Activated naive CD4-positive, alpha-beta T cell (primary cell): ENCODE measurements at places on chromosomes 6 and 20.

GRCh38 chr6:87308970-87309369 is 13.4 kb upstream of the SMIM8 start:
- no peak for DNase-seq

DNA sequence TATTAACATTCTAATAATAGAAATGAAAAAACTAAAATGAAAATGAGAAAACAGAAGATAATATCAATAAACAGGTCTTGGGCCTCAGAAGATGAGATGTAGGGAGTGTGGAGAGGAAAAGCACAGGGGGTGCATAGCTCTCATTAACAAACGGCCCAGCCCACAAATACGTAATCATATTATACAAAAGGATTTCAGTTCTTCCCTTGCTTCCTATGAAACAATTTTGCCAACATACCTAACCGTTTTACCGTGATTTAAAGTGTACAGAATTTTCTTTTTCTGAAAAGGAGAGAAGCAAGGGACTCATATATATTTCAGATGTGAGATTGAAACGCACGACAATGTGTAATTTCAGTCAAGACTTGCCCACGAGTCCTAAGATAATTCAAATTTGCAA is 136.0 kb downstream of the HFE start:
- no peak for DNase-seq

DNA sequence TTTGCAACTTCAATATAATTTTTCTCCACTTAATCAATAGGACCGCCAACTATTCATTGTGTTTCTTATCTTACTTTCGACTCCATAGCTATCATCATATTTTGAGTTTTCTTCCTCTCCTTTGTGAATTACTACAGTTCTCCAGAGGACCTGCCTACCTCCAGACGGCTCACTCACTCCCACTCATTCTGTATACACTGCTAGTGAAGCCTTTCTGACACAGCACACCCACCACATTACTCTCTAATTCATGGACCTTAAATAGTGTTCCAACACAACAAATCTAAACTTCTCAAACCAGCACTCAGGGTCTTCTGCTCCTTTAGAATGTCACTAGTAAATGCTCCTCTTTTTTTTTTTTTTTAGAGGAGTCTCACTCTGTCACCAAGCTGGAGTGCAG is 23.8 kb downstream of the FKBP5 start:
- no peak for DNase-seq

GRCh38 chr6:135162678-135163439 is 18.2 kb upstream of the MYB start:
- no peak for DNase-seq

DNA sequence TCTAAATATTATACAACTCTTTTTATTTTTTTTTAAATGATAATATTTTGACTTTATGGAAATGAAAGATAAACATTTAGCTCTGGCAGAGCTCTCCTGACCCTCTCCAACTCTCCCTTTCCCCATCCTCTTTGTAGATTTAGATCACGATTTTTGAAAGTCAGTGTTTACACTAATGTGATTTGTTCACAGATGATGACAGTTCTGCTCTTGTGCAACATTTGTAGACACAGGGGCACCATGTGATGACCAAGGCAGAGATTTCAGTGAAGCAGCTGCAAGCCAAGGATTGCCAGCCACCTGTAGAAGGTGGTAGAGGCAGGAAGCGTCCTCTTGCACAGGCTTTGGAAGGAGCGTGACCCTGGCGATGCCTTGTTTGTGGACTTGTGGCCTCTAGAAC is 483.2 kb downstream of the QKI start:
- no peak for DNase-seq

DNA sequence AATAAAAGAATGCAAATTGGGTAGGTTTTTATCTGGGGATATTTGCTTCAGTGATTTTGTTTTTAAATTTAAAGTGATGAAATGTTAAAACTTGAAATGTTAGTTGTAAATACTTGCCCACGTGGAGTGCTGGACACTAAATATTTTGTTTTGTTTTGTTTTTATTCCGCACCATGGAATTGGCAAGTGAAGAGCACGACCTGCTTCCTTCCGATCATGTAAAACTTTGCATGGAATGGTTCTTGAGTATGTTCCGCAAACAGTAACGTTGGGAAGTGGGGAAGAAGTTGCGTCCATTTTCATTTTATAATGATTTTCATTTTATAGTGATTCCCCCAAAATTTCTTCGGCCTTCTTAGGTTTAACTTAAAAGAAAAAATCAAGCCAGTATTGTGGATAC is 765 bp downstream of the IRAK1BP1 start:
- DNase-seq = no peak

GRCh38 chr6:15036690-15037245 is 209.1 kb upstream of the JARID2 start:
- no peak for DNase-seq

GRCh38 chr6:31927242-31927862 is at the start of gene C2:
C2 (plus strand) TSS chr6:31927717; CDS start chr6:31927753, 36 bp downstream.
- no peak for DNase-seq

- DNase-seq = no peak
Observed at GRCh38 chr6:116762235-116762634, 3.3 kb downstream of the FAM162B start.

GRCh38 chr6:128531696-128532095 is 11.3 kb upstream of the PTPRK start:
- no peak for DNase-seq

GRCh38 chr6:148383658-148384368 is 41.2 kb downstream of the SASH1 start:
- DNase-seq = no peak

- no peak for DNase-seq
Observed at GRCh38 chr6:89970072-89970471, 75.8 kb downstream of the GJA10 start.

- DNase-seq = no peak
Observed at GRCh38 chr6:130486417-130486816, 120.6 kb downstream of the TMEM200A start.

DNA sequence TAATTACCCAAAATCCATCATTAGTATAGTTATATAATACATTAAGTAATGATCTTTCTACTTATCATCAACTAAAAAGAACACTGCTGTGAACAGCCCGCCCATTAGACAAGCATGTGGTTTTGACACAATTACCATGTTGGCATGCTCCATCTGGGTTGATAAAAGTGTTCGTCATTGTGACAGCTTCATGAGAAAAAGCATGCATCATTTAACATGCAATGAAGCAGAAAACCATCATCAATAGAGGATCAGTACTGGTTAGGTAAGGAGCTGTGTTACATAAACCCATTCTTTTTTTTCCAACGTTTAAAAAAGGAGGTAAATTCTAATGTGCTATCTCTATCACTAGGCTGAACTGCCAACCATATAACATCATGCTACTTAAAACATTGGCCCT is 101.9 kb downstream of the EPB41L2 start:
- DNase-seq = no peak

- DNase-seq = no peak
Observed at GRCh38 chr6:29665942-29666825, 9.3 kb downstream of the MOG start.

- DNase-seq = no peak
Observed at GRCh38 chr6:80336911-80337310, 230.4 kb downstream of the BCKDHB start.

- DNase-seq = peak; percentile 61
Observed at GRCh38 chr6:32969685-32970412, 1.5 kb downstream of the BRD2 start.

GRCh38 chr6:52839124-52840055 is 1.2 kb downstream of the GSTA5 start:
- DNase-seq = peak; percentile 12

GRCh38 chr6:105345506-105345905 is 57.4 kb downstream of the PREP start:
- DNase-seq = no peak

DNA sequence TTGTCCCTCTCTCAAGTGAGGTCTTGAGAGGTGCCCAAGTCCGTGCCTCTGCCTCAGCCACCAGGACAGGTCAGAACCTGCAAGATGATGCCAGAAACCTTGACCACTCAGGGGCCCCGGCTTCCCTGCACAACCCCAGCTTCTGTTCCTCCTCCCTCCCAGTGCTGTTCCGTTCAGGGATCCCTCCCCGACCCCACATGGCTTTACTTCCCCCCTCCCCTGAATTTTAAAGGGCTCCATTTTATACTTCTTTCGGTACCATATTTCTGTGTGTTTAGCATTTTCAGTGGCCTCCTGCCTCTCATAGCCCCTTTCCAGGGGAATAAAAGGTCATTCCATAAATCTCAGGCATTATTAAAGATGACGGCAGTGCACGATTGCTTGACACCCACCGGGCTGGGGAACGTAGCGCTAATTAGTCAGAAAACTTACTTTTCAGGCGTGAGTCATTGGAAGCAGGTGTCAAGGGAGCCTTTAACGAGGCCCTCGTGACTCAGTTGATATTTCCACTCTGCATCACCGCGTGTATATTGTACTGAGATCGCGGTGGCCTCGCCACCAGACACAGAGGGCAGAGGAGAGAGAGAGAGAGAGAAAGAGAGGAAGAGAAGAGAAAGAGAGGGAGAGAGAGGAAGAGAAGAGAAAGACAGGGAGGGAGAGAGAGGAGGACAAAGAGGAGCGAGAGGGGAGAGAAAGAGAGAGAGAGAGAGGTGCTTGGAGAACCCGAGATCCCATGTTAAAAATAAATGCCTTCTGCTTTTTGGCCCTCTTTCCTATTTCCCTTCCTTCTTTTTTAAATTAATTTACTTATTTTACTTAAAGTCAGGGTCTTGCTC is 21.3 kb downstream of the KCNG1 start:
- DNase-seq = no peak
